ENCODE measurements at places on chromosomes 16 and 17.

DNA sequence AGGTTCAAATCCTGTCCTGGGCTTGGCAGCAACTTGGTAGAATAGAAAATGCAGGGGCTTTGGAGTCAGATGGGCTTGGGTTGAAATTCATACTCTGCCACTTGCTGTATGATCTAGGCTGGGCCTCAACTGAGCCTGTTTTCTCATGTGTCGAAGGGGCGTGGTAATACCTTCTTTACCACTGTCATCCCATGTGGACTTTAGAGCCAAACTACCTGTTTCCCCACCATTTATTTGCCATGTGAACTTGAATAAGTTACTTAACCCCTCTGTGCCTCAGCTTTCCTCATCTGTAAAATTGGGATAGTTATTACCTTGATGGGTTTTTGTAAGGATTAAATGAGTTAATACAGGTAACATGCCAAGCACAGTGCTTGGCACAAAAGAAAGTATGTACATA is 106.0 kb downstream of the COPRS start:
- no peak for DNase-seq

DNA sequence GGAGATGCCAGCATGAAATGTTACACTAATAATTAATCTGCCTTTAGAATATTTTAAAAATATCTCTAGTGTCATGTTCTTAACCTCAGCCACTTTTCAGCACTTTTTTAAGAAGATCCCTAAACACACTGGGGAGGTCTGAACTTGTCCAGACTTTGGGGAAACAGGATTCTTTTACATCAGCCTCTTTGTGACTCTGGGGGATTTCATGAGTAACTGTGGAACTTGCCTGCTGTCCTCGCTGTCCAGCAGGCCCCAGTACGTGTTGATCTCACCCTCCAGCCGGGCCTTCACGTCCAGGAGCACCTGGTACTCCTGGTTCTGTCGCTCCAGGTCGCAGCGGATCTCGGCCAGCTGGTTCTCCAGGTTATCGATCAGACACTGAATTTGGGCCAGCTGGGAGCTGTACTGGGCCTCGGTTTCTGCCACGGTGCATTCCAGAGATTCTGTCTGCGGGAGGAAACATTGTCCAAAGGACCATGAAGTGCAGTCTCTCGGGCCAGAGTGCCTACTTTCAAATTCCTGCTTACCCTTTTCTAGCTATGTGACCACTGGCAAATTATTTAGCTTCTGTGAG is 5.5 kb downstream of the KRT40 start:
- DNase-seq, result no peak

DNA sequence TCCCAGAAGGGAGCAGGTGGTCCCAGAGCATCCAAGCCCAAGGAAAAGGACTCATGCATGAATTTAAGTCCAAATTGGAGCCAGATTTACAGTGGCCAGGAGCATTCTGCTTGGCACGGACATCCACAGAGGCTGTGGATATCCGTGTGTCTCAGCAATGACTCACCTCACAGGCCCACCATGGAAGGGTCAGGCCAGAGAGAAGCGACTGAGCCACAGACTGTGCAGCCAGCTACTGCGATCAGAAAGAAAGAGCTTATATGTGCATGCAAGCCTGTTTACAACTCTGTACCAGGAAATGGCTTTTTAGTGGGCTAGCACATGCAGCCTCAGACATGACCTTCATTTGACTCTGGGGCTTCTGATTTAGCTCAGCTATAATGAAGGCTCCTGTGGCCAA is 231.0 kb downstream of the C16orf95 start:
- no peak for DNase-seq

DNA sequence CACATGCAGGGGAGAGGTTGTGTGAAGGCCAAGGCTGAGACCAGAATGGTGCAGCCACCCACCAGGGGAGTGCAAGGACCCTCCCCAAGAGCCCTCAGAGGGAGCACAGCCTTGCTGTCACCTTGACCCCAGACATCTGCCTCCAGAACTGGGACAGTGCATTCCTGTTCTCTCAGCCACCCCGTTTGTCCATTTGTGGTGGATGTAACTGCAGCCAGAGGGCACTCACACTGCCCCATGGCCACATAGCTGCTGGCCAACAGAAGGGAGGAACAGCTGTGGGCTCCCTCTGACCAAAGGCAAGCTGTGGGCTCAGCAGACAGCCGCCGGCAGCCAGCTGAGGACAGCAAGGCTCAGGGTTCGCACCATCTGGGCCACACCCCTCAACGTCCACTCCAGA is 49.8 kb upstream of the KLHDC4 start:
- no peak for DNase-seq

DNA sequence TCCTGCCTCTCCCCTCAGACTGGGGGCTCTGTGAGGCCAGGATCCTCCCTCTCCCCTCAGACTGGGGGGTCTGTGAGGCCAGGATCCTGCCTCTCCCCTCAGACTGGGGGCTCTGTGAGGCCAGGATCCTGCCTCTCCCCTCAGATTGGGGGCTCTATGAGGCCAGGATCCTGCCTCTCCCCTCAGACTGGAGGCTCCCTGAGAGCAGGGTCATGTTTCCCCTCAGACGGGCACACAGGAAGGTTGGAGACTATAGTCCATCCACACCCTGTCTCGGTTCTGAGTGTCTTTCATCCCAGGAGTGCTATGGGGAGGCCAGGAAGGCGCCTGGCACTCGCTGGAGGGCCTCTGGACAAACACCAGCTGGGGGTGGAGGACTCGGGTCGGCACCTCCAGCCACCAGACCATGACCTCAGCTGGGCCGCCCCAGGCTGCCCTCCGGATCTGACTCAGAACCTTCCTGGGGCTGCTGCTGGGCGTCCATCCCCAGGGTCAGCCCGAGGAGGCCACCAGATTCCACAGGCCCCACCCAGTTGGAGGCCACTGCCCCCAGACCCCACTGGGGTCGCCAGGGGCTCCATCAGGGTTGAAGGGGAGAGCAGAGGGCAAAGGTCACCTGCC is 21.9 kb upstream of the DLX4 start:
- DNase-seq, result no peak

DNA sequence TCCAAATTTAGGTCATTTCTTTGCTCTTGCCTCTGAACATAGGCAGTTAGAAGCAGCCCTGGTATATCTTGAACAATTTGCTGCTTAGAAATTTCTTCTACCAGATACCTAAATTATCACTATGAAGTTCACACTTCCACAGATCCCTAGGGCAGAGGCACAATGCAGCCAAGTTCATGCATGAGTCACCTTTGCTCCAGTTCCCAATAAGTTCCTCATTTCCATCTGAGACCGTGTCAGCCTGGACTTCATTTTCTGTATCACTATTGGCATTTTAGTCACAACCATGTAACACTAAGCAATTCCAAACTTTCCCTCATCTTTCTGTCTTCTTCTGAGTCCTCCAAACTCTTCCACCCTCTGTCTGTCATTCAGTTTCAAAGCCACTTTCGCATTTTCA is 45.0 kb downstream of the KCNJ16 start:
- DNase-seq, result no peak

DNA sequence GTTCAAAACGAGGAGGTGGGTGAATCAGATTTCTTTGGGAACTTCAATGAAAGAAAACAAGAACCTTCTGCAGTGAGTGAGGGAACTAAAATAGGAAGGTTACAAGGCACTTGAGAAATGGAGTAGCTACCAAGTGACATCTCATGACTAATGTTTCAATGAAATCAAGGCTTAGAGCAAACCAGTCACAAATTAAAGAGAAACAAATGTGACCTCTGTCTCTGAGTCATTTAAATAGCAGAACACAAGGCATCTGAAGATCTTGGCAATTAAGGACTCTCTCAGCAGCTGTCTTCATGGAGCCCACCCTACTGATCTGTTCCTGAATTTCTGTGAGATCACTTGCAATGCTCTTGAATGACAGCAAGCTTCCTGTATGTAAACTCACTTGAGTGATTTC is 109.5 kb downstream of the CDH11 start:
- DNase-seq, result no peak

DNA sequence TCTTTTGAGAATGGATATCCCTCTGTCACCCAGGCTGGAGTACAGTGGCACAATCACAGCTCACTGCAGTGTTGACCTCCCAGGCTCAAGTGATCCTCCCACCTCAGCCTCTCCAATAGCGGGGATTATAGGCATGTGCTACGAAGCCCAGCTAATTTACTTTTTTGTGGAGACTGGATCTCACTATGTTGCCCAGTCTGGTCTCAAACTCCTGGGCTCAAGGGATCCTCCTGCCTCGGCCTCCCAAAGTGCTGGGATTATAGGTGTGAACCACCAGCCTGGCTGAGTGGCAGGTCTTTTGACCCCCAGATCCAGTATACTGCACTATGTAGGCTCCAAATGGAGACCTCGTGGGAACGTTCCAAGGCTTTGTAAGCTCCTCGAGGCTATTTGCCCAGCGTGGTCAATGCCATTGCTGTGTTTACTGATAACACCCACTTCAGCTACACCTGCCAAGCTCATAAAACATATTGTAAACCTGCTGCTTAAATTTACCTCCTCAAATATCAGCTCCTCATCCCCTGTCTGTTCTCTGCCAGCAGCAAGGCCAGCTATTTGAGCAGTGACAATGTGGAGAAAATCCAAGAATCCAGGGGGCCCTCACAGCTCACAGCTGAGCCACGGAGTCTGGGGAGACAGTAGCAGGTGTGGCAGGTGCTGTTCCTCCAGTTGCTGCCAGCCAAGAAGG is 16.2 kb upstream of the KIFC3 start:
- no peak for DNase-seq

GRCh38 chr16:19708296-19709205 is 9.5 kb downstream of the KNOP1 start:
- no peak for DNase-seq

GRCh38 chr17:82108038-82108437 is 10.0 kb upstream of the FASN start:
- DNase-seq, result no peak
